ENCODE measurements at places on chromosomes 4 and X.

DNA sequence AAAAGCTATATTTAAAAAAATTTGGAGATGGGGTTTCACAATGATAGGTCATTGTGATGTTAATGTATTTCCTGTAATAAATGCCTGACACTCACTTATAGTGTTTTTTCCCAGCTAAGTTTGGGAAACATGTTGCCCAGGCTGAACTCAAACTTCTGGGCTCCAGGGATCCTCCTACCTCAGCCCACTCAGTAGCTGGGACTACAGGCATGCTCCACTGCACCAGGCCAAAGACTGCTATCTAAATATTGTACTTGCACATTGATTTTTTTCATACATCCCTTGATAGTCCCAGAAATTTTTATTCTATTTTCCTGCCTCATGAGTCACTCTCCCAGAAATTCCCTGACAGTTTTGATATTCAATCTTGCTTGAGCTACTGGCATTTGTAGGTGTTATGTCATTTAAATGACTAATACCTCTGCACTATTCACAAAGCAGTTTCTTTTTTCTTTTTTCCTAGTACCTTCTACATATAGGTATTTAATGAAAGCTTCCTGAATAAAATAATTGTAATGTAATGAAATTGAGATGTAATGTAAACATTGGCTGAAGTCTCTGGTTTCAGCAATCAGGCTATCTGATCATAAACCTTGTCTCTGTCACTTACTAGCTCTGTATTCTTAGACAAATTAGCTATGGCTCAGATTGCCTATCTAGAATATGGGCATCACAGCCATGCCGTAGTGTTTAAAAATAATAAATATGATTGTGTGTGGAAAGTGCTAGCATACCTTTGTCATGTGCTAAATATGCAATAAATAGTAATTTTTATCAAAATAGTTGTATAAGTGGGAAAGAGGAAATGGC lies 1973.0 kb upstream of the AGA start:
- DNase-seq: no peak

DNA sequence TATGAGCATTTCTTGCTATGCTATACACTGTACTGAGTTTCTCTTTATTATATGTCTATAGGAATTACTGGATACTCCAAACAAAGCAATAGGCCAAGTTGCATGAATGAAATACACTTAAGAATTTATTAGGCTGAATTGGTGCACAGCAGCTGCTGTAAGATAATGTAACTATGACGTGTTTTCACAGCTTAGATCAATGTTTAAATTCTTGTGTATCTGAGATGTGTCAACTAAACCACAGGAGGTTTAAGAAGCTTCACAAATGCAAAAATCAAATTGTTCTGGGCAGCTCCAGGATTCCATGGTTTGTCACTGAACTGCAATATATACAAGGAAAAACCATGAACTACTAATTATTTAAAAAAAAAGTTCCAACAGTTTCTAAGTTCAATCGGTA lies 156.7 kb downstream of the MAPK10 start:
- no peak for DNase-seq

DNA sequence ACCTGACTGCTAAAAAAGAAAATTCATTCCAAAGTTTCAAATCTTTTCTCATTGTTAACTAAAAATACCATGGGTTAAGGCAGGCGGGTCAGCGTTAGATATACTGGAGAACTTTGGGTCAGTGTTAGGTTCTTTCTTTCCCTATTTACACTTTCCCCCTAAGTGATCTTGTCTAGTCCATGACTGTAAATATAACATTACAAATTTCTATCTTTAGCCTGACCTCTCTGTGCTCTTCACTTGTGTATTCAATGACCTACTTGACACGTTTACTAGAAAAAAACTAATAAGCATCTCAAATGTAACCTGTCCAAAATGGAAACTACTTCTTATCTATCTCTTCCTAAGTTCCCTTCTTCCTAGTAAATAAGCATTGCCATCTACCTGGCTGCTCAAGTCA lies 95.3 kb downstream of the JADE1 start:
- no peak for DNase-seq

DNA sequence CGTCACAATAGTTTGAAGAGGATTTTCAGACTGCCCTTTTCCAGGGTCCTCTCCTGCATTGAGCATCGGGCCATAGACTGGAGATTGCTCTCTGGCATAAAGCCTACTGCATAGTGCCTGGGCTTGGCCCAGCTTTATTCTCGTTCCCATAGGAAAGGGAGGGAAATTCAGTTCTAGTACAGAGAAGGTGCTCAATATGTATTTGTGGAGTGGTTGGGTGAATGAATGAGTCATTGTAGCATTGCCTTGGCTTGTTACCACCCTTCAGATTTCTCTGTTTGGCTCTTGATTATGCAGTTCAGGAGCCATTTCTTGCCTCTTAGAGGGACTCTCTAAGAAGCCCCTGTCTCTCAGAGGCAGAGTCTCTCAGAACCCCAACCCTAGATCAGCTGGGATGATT lies 2.6 kb downstream of the TMEM35A start:
- DNase-seq: no peak

DNA sequence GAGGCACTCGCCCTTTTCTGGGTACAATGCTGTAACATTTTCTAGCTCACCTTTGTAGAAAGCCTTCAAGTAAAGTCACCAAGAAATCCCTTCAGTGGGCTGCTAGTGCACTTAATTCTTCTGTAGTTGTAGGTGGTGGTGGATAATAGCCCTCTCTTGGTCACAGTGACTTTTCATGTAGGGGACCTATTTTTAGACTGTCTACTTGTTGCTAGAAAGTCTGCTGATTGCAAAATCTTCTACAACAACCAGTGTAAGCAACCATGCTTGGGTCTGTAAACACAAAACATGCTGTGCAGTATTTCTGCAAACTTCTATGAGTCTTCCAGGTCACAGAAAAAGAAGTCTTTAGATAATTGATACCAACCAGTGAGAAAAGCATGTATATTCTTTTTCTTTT lies 55.6 kb downstream of the PBDC1 start:
- DNase-seq: no peak
